NCI-H187 treated with DMSO at 0.1 percent for 48 hours (cell line): ENCODE measurements at places on chromosomes 7 and 10.

DNA sequence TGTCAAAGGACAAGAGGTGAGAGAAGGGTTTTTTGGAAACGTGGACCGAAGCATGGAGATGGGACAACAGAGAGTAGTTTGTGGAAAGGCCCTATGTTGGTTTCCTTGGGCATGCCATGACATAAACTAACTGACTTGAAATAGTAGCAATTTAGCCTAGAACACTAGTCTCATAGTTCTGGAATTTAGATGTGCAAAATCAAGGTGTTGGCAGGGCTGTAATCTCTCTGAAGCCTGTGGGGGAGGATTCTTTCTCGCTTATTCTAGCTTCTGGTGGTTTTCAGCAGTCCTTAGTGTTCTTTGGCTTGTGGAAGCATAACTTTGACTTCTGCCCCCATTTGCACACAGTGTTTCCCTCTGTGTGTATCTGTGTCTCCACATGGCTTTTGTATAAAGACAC lies 283.4 kb downstream of the GFRA1 start:
- DNase-seq: no peak

DNA sequence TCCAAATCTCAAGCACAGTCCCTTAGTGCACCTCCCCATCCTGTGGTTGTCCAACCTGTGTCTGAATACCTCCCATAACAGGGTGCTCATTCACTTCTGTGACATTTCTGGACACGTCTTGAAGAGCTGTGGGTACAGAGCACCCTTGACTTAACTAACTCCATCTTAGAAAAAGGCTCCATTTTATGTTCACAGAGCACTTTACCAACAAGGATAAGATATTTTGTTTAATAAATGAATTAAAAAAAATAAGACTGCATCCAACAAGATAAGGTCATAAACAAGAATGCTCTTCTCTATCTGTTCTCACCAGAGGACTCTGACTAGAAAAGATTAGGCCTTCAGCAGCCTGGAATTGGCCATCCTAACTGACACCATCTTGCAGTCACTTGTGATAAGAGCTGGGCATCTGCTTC lies 335.2 kb upstream of the ZNF32 start:
- no peak for DNase-seq

DNA sequence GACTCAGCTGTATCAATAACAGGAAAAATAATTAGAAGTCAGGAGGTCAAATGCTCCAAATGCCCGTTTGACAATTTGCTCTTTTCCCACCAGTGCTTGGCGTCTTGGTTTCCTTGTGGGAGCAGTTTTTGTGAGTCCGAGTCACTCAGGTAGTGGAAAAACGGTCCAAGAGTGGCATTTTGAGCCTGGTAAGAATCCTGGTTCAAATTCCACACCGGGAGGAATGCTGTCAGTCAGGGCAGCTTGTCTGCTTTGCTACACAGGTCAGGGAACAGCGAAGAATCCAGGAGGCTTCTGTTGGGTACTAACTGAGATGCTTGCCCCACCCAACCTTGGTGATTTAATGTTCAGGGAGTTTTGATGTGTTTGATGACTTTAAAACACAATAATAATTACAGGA lies 209.5 kb downstream of the HERPUD2 start:
- DNase-seq: no peak

DNA sequence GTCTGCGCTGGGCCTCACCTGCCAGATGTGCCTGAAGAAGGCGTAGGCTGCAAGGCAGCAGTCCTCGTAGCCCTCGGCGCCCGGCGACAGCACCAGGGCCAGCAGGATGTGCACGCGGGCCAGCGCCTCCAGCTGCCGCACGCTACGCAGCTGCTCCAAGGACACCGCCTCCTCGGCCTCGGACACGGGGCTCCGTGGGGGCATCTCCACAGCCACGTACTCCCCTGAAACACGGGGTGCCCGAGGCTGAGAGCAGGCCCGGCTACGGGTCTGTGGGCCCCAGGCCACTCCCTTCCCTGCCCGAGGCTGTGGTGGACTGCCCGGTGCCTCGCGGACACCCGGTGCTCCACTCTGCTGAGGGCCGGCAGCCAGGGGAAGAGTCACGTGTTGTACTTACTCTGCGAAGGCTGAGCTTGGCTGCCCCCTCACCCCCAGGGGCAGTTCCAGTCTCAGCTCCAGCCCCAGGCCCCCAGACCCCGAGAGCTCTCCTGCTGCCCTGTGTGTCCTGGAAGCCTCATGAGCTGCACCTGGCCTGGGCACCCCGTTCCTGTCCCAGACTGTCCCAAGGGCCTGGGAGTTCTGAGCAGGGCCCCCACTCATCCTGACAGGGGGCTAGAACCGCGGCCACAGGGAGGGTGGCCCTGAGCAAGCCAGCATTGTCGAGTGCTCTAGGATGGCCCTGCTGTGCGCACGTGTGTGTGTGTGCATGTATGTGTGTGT lies 62.8 kb downstream of the CFAP46 start:
- no peak for DNase-seq

DNA sequence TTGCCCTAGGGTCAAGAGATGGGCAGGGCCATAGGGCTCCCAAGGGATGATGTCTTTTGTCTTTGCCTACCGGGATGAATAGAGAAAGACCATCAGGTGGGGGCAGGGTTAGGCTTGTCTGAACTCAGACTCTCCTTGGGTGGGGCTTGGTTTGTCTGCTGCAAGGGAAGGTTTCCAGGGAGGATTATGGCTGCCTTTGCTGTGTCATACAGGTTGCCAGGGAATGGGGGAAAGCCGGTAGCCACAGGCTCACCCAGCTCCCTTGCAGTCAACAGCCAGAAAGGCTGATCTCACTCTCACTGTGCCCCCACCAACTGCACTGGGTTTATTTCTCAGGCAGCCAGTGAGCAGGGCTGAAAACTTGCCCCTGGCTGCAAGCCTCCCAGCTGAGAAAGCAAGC lies 253.2 kb downstream of the POLR1F start:
- DNase-seq: no peak
